Posterior cingulate gyrus (tissue), 11 donors: ENCODE measurements at places on chromosomes 5 and 9.

GRCh38 chr5:118533156-118533555, 455.2 kb downstream of the DTWD2 start:
- DNase-seq: no peak

GRCh38 chr5:44329716-44330115, 59.5 kb downstream of the FGF10 start:
- no peak for DNase-seq

GRCh38 chr9:38629511-38629910, 9.1 kb upstream of the ANKRD18A start:
- DNase-seq: no peak

GRCh38 chr9:96478829-96479371, 28.9 kb downstream of the HABP4 start:
- DNase-seq: no peak

- no peak for DNase-seq
Measured at GRCh38 chr9:26234865-26235264, 556.6 kb upstream of the TUSC1 start.

- peak; percentile 45 for DNase-seq
Measured at GRCh38 chr9:134348404-134349155, 22.3 kb downstream of the RXRA start.

GRCh38 chr5:31701642-31702299, 62.8 kb downstream of the PDZD2 start:
- no peak for DNase-seq

DNA sequence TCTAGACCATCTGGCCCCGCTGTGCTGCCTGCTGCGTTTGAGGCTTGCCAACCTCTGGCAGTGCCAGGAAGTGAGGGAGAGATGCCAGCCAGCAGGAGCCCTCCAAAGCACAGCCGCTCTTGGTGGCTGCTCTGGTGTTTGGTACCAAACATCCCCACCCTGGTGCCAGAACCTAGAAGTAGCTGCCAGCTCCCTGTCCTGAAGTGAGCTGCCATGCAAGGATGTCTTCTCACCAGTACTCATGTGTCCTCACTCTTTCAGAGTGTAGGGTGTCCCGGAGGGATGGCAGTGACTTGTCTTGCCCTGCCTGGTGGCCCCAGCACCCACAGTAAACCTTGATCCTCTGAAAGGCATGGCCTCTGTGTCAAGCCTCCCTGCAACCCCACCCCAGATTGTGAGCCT, 43.4 kb downstream of the AMBP start:
- DNase-seq: peak; percentile 94

DNA sequence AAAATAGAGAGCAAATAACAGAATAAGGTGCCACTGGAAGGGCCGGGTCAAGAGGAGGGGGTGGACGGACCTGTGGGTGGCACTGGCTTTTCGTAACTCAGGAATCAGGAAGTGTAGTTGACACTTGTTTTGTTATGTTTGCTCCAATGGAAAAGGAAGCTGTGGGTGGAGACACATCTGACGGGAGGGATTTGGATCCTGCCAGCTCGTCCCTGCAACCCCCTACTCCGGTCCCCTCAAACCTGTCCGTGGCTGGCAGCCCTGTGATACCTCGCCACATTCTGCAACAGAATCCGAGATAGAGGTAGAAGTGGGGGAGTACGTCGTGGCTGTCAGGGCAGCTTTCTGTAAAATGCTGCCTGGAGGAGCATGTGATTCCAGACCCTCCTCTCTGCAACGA, 104.2 kb upstream of the IER5L start:
- DNase-seq: peak; percentile 31

DNA sequence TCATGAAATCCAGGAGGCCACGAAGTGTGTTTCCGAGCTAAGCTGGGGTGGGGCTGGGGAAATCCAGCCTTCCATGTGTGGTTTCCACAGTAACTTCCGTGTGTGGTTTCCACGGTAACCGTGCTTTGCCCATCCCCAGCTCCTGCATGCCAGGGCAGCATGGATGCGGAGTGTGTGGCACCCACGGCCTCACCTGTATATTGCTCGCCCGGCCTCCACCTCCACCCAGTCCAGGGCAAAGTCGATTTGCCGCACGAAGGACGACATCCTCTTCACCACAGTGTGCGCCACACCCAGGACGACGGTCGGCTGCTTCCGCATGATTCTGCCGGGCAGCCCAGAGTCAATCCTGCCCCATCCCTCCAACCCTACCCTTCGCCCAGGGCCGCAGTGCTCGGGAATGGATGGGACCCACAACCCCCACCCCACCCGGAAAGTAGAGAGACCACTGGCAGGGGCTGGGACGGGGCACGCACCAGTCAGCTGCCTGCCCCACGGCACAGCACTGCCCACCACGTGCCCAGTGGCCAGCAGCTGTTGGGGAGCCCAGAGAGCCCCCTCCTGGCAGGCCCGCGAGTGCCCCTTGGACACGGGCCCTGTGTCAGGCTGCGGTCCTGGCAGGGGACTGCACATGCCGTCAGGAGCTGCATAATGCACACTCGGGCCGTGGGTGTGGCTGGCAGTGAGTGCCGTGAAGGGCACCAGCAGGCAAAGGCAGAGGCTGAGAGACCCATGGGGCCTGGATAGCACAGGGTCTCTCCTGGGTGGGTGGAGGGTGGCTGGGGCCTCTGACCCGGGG, 39.0 kb upstream of the NSMF start:
- DNase-seq: peak; percentile 68

DNA sequence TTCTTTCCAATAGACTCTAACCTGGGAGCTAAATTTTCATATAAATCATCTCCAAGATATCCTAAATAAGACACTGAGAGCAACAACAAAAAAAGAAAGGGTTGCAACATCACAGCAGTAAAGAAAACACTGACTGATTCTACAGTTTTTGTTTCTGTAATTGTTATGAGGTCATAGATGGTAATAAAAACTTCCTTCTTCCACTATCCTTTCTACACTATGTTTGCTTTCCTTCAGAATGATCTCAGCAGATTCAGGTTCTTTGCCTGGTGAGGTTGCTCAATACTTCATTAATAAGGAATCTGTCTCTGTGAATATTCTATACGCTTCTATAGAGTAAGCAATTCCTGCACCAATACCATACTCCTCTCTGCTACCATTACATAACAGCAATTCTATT, 835.6 kb upstream of the GRAMD2B start:
- no peak for DNase-seq

DNA sequence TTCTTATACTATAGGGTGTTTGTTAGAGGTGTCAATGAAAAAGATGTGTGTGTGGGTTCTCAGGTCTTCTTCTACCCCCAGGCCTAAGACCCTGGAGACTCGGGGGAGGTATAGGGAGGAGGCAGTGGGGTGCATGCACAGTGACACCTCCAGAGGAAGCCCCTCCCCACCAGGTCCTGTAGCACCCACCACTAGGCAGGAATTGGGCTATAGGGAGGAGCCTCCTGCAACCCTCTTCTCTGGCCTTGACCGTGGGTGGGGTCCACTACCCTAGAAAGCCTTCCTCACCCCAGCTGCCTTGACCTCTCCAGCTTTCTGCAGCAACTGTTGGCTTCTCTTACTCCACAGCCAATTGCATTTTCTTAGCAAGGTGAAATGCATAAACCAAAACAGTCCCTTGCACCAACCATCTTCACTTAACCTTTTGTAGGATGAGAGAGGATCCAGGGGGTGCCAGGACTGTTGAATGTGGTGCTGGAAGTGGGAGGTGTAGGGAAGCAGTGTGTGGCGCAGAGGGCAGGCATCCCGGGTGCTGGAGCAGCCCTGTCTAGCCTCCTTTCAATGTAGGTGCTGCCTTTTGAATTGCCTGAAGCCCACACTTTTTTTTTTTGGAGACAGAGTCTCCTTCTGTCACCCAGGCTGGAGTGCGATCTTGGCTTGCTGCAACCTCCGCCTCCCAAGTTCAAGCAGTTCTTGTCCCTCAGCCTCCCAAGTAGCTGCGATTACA, 128.5 kb downstream of the RGS3 start:
- no peak for DNase-seq

GRCh38 chr9:121790841-121791240, 139.4 kb downstream of the DAB2IP start:
- no peak for DNase-seq

DNA sequence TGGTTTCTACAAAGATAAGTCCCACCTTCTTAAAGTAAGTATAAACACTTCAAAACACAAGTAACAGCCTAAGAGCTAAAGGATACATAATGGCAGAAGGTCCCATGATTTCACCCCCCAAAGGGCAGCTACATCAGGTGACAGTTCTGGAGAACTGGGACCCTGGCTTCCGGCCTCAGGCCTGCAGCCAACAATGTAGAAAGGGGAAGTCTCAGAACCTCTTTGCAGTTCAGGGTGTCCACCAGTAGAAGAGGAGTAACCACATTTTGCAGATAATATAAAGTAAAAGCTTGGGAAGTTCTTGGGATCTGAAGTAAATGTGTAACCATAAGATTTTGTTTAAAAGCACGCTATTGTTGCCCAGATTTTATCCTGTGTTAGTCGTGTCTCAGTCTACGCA, 267.4 kb upstream of the VLDLR start:
- DNase-seq: no peak

GRCh38 chr5:96275051-96275450, 158.0 kb downstream of the PCSK1 start:
- DNase-seq: no peak

DNA sequence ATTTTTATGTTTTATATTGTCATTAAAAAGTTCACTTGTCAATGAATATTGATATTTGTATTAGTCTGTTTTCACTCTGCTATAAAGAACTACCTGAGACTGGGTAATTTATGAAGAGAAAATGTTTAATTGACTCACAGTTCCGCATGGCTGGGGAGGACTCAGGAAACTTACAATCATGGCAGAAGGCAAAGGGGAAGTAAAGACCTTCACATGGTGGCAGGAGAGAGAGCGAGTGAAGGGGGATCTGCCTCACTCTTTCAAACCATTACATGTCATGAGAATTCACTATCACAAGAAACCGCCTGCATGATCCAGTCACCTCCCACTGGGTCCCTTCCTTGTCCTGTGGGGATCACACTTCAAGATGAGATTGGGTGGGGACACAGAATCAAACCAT, 27.4 kb downstream of the SRD5A1 start:
- DNase-seq: no peak

DNA sequence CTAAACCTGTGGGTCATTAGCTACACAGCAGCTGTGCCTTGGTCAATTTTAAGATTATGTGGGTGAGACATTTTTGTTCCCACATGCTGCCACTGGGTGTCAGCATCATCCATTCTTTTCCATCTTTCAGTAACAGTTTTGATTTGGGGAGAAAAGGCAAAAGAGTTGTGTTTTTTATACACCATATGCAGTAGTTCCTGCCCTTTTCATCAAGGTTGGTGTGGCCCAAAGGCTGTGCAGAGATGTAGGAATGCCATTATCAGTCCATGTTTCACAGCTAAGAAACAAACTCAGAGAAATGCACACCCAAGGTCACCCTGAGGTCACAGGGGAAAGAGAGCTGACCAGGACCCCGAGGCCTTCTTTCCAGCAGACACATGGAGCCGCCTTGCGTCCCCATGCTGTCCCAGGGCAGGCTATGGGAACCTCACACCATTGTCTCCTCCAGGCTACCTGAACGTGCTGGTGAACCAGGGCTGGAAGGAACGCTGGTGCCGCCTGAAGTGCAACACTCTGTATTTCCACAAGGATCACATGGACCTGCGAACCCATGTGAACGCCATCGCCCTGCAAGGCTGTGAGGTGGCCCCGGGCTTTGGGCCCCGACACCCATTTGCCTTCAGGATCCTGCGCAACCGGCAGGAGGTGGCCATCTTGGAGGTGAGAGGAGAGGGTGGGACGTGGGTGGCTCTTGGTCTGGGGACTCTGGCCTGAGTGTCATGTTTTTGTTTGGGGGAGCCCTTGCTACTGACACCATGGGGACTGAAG, 27.8 kb upstream of the GRPEL2 start:
- DNase-seq: peak; percentile 33

DNA sequence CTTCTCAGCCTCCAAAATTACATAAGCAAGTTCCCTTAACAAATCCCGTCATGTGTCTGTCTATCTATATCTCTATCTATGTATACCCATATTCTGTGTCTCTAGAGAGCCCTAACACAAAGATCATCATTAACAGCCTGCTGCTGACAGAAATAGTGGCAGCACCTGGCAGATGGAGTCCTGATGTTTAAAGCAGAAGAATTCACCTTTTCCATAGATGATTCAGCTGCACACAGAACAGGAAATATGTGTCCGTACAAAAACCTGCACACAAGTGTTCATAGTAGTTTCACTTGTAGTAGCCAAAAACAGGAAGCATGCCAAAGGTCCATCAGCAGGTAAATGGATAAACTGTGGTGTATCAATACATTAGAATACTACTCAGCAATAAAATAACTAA, 45.0 kb upstream of the ACO1 start:
- DNase-seq: no peak

DNA sequence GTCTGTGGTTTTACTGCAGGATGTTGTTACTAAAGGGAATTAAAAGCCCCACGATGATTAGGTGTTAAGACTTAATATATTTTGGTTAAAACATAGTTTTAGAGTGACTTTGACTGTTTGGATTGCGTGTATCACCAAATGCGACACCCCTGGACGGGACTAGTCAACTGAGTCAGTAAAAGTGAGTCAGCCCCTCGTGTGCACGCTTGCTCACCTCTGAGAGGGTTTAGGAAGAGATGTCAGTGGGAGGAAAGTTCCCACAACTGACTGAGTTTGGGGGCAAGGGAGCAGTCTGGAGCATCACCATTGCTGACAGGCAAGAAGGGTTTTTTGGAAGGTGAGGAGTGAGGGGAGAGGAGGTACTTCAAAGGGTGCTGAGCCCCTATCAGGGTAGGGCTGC, 14.4 kb upstream of the DMRT3 start:
- DNase-seq: no peak

DNA sequence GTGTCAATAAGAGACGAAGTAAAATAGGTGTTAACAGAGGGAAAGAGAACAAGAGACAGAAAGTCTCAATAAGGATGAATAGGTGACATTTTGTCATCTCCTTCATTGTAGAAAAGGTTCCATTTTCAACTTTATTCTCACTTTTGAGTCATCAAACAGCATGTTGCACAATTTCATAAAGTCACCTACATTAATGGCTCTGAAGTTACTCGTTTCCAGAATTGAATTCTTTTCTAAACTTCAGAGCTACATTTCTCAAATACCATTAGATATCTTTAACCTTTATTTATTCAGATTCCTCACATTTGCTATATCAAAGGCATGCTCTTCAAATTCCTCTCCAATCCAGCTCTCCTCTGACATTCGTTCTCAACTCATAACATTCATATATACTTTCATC, 13.1 kb downstream of the ADAMTS6 start:
- DNase-seq: no peak

DNA sequence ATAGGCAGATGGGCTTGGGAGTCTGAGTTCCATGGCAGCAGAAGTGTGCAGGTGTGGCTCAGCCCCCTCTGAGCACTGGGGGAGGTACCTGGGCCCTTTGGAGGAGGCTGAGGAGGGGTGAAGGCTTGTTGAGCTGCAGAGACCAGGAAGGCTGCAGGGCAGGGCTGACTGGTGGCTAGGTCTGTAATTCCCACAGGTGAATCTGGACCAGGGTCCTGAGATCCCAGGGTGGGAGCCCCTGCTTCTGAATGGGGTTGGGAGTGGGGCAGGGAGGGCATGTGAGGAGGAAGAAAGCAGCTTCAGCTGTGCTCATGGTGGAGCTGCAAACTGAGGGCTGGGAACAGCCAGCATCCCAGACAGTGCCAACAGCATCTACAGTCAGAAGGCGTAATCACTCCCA, 111.1 kb downstream of the CACNA1B start:
- no peak for DNase-seq
